ENCODE measurements at places on chromosomes 6 and 20.

GRCh38 chr6:99014061-99014460 is 66.3 kb upstream of the FBXL4 start:
- DNase-seq: no peak

GRCh38 chr6:10624836-10625235 is 69.6 kb downstream of the C6orf52 start:
- DNase-seq: no peak

DNA sequence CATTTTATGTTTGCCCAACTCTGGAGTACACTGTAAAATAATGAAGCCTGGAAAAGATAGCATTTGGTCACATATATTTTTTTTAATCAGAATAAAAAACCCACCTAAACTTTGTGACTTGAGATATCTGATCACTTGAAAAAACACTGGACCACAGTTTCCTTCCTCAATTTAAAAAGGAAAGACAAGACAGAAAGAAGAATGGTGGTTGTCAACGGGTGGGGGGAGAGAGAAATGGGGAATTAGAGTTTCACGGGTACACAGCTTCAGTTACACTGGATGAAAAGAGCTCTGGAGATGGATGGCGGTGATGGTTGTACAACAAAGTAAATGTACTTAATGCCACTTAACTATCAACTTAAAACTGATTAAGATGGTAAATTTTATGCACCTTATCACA is 14.7 kb upstream of the DST start:
- DNase-seq: no peak

DNA sequence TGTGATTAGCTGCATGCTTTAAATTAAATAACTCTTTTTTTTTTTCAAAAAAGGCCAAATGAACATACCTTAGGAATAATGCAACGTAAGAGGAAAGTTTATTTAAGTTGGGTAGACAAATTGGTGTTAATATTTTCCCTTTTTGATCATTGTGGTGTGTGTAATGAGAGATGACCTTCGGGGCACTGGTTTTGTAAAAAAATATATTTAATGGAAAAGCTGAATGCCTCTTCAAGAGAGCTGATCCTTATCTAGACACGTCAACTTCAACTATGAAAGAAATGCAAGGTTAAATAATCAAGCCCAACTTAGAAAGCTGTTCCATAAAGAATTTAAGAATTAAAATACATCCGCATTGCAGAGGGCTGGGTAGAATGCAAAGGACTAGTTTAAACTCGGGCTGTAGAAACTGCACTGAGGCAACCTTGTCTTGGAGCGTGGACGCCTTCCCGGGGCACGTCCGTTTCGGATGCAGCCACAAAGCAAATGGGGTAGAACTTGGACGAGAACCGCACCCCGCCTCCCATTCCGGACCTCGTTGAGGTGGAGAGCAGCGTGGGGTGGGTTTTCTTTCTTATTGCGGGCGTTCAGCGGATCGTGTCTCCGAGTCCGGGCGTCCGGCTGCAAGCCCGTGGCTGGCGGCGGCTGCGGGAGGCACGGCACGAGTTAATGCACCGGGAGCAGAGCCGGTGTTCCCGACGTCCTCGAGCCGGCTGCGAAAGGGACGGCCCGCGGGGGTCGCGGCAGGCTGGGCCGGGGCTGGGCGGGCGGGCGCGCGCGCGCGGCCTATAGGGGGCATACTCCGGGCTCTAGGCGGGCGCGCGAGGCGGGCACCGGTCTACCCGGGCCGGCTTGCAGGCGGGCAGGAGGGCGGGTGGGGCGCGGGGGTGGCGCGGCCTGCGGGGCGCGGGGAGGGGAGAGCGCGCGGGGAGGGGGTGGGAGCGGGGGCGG is 1.9 kb downstream of the JARID2 start:
- DNase-seq: peak; percentile 41

GRCh38 chr6:62808565-62809293 is 402.5 kb upstream of the FKBP1C start:
- DNase-seq: no peak

GRCh38 chr6:135535989-135536414 is 38.5 kb upstream of the AHI1 start:
- DNase-seq: peak; percentile 2

DNA sequence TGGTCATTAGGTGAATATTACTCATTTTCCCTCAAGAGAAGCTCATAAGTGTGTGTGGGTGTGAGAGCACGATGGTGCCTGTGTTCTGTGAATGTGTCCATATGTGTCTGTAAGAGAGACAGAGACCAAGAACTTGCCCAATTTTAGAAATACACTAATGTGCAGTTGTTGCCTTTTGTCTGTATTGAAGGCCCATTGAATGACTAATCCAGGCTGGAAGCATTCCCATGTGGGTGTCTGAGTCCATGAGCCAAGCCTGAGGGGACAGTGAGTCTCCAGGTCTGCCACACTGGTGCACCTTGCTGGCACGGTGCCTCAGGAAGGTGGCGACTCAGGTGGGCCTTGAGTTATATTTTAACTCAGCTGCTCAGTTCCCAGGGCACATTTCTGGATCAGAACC is 25.5 kb upstream of the ASXL1 start:
- no peak for DNase-seq

DNA sequence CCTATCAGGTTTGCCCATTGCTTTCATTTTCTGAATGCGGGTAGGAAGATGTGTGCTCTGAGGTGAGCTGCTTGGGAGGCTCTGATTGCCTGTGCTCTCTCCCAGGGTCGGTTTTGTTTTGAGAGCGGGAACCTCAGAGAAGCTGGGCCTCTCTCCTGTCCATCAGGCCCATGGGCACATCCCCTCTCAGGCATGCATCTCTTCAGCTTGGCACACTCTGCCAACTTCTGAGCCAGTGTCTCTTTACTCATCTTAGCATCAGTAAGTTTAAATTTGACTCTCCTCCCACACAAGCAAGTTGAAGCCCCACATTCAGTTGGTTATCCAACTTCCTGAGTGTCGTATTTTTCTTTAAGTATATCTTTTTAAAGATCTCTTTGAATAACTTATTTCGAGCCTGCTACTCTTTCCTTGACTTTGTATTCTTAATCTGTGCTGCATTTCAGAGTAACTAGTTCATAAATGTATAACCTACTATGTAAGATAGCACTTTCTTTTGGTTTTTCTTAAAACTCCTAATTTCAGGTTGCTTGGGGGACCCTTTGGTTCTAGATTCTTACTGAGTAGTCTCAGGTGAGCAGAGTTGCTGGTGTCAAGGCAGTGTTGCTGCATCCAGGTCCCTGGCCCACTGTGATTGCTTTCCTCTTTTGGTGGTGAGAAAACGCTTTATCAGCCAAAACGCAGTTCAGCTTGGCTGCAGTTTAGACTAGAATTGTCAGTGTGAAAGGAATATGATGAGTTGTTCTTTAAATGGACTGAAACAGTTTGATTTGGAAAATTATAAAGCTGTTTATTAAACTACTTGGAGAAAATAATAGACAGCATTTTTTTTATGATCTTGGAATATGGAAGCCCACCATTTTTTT is 54.8 kb downstream of the SNX9 start:
- DNase-seq: no peak

- no peak for DNase-seq
Measured at GRCh38 chr6:132731086-132731485, 17.2 kb upstream of the VNN1 start.

Data from stimulated activated CD4-positive, alpha-beta T cell treated with anti-CD3 and anti-CD28 coated beads, Interleukin-2, amount 100 ng/mL, for 48 hours (primary cell).